ENCODE measurements at places on chromosomes 3 and 15.
A peak's percentile ranks its signal among the peaks of the same experiment; 100 is the strongest.

DNA sequence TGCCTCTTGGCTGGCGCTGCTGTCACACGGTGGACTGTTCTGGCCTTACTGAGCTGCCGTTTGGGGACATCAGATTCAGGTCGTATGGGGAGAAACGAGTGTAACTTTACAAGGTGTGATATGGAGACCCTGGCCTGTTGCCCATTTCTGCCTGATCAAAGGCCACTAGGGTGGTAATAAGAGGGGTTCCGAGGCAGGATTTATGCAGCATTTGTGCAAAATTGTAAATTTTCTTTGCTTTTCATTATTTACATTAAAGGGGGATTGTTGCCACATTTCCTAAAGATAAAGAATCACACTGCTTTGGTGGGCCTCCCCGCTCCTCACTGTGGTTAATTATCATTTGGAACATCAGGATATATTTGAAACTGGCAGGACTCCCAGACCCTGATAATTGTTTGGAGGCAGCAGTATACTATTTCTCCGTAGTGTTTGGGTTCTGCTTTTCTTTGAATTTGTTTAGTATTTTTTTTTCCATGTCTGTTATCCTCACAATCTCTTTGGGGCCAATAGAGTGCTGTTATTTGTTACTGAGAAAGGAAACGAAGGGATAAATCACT lies 891 bp downstream of the NXPE3 start:
- DNase-seq: no peak

GRCh38 chr3:111617912-111618601 lies 22.9 kb upstream of the ZBED2 start:
- DNase-seq: no peak

- no peak for DNase-seq
Measured at GRCh38 chr15:80912673-80913072, 76.9 kb downstream of the MESD start.

GRCh38 chr3:71428841-71429596 lies 154.5 kb downstream of the FOXP1 start:
- no peak for DNase-seq

DNA sequence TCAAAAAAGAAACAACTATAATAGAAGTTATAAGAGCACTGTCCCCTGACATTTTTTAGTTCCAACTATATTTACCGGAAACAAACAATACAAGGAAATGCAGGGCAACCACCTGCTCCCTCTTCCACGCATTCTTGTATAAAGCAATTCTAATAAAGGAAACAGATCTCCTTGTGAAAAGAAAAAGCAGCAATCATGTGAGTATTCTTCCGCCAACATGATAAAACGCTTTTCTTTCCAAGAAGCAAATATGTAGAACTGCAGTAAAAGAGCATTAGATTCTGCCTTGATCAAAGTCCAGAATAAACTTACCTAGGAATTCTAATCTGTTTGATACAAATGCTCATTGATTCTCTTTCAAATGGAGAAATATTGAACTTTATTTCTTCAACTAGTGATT lies 230.3 kb downstream of the CNTN3 start:
- no peak for DNase-seq

GRCh38 chr3:27160146-27160545 lies 209.0 kb downstream of the NEK10 start:
- DNase-seq: no peak

DNA sequence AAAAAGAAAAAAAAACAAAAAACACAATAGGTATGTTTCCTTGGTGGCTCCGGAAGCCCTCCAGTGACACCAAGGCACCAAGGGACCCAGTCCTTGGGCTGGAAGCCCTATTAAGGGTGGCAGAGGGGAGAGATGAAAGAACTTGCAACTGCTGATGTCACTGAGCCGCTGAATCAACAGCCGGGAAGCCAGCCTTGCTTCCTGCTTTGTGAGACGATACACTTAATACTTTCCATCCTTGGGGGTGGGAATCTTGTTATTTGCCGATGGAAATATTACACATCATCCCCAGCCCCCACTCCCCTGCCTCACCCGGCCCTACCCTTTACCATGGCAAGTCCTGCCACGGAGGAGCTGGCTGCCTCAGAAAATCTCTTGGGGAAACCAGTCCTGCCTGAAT lies 5.6 kb upstream of the ISLR2 start:
- DNase-seq: no peak

DNA sequence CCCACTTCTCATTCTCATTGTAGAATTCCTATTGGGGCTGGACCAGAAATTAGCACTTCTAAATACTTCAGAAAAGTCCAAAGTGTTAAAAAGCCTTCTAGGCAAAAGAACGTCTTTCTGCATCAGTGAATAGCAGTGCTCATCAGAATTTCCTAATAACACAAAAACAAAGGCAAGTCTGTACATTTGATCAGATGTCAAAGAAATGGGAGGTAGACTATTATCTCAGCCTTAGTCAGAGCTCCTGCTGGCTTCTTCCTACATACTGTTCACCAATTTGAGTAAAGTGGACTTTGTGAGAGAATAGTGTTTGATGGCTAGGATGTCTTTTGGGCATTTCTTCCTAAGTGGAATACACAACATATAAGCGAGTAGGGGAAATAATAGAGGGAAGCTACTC lies 48.7 kb downstream of the FOXB1 start:
- no peak for DNase-seq

- DNase-seq: no peak
Measured at GRCh38 chr3:185846037-185846436, 21.2 kb upstream of the IGF2BP2 start.

GRCh38 chr15:44427756-44428724 lies 611 bp downstream of the CTDSPL2 start:
- peak; percentile 8 for DNase-seq

Measured in central memory CD4-positive, alpha-beta T cell (primary cell).